ENCODE measurements at places on chromosomes 6 and 20.

DNA sequence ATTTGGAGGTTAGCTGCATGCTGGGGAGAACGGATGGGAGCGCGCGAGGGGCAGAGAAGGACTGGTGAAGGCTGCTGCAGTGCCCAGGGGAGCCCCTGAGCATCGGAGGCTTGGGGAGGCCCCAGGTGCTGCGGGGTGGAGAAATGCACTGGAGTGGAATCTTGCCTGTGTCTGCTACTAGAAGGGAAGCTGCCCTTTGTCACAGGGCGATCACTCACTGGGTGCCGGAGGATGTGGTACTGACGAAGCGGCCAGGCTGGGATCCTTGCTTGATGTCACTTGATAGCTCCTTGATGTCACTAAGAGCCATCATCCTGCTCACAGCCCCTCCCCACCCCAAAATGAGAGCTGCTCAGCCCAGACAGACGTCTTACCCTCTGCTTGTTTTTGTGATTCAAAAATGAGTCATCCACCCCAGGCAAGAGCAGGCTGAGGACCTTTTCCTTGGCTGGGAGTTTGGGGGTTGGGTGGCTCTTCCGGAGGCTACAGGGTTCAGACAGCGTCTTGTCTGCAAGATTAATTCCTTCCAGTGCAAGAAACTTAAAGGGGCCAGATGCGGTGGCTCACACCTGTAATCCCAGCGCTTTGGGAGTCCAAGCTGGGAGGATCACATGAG lies 62.6 kb upstream of the PMEPA1 start:
- H3K4me3 ChIP-seq: no peak overlapping the region
- H3K36me3 ChIP-seq: no peaks in the 10 kb centered on the region
- H3K27me3 ChIP-seq: no peaks in the 10 kb centered on the region

GRCh38 chr6:5472571-5472970 lies 211.3 kb downstream of the FARS2 start:
- H3K27ac ChIP-seq: no peak overlapping the region
- H3K27me3 ChIP-seq: no peaks in the 10 kb centered on the region
- no peaks in the 10 kb centered on the region for H3K36me3 ChIP-seq
- H3K4me1 ChIP-seq: peaks cover 18% of the 10 kb centered on the region

DNA sequence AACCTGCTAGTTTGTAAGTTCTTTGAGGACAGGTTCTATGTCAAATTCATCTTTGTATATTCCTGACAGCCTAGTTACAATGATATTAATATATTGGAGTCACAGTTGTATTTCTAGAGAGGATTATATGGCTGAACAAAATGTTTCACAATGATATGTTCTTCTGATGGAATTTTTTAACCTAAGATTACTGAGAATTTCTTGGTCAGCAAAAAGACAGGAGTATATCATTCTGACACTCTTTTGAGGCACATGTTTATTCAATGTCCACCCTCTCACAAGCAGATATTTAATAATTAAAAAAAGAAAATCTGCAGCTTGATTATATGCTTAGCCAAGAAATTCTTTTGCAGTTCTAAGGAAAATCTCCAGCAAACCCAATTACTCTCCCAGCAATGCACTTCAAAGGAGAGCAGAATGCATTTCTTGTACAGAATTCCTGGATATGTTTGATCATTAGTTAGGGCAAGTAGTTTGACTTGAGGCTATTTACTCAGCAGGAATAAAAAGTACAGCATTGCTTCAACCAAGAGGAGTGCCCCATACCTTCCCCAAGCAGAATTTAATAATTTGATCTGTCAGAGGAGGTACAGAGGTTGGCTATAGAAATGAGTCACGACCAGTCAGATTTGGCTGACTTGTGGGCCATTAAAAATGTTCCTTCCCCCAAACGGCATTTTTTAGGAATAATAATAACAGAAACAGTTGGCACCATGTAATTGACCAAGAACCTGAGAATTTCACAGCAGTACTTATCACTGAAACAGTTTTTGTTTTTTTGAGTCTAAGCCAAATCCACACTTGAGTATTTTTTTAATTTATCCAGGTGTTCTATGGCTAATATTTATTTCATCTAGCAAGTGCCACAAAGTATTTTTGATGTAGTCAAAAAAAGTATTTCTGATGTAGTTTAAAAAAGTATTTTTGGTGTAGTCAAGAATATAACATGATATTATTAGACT lies 508.1 kb upstream of the FLRT3 start:
- no peak overlapping the region for H3K27ac ChIP-seq
- H3K4me3 ChIP-seq: no peak overlapping the region
- H3K36me3 ChIP-seq: no peaks in the 10 kb centered on the region
- DNase-seq: no peak

DNA sequence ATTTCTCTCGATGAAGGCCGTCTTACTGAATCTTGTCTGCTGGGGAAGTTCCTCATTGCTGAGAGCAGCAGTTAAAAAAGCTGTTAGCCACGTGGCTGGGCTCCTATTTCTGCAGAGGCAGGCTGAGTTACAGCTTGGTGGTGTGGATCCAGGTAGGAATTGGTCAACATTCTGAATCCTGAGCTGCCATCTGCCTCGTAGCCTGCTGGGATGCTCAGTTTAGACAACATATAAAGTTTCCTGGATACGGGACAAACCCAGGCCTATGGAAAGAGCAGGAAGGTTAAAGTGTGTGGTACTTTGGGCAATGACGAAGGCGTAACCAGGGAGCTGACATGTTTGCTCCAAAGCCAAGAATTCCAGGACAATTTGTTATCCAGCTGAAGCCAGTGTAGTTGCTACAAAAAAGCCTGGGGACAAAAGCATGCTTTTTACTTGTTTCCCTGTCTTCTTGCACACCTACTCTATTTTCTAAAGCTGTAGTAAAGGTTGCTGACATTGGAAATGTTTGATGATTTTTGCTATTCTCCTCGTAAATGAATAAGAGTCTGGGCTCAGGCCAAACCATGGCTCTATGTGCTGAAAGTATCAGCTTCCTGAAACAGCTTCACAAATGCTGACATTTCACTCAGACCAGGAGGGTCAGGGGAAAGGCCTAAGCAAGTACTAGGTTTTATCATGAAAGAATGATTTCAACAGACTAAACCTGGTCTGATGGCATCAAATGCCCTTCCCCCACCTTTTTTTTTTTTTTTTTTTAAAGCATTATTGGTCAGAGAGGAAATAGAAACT lies 12.4 kb upstream of the MYLK2 start:
- H3K4me3 ChIP-seq: no peak overlapping the region
- no peak for DNase-seq
- no peaks in the 10 kb centered on the region for H3K27me3 ChIP-seq
- H3K27ac ChIP-seq: no peak overlapping the region
- H3K36me3 ChIP-seq: peaks cover 8% of the 10 kb centered on the region
- no peaks in the 10 kb centered on the region for H3K4me1 ChIP-seq

- H3K4me1 ChIP-seq: no peaks in the 10 kb centered on the region
- H3K27me3 ChIP-seq: no peaks in the 10 kb centered on the region
- no peak for DNase-seq
- no peak overlapping the region for H3K27ac ChIP-seq
- H3K4me3 ChIP-seq: no peak overlapping the region
Observed at GRCh38 chr6:129733290-129733689, 23.3 kb upstream of the ARHGAP18 start.

DNA sequence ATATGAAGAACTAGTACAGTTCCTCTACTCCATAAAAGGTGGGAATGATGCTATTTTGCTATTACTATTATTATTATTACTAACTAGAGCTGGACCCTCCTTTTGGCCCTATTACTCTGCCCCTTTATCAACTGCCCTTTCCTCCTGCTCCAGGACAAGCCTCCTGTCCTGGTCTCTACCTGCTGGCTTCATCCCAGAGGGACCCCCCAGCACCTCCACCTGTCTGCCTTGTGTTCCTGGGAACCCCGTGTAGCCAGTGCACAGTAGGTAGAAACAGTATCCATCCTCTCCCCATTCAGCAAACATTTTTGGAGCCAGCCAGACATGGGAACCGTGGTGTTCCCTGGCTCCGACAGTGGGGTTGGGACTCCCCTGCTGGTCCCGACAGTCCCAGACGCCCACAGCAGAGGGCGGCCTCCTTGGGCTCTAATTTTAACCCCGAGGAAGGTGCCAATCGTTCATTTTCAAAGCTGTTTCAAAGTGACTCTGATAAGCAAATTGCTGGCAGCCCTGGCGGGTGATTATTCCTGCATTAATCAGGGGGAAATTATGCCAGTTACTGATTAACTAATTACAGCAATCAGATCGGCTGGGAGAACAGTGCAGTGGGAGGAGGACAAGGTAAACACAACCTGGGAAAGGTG lies 44.2 kb upstream of the MDGA1 start:
- H3K4me1 ChIP-seq: no peaks in the 10 kb centered on the region
- no peaks in the 10 kb centered on the region for H3K27me3 ChIP-seq
- no peak for DNase-seq
- H3K4me3 ChIP-seq: no peak overlapping the region
- H3K36me3 ChIP-seq: no peaks in the 10 kb centered on the region
- no peak overlapping the region for H3K27ac ChIP-seq

- no peak for DNase-seq
- peaks cover 39% of the 10 kb centered on the region for H3K27me3 ChIP-seq
- no peak overlapping the region for H3K27ac ChIP-seq
Observed at GRCh38 chr20:18851629-18852028, 38.0 kb downstream of the SCP2D1 start.

GRCh38 chr6:112054001-112054400 lies at the start of gene CCN6:
TSS of gene CCN6 (plus strand) at chr6:112054104. CDS start at chr6:112054358, 254 bp downstream.
- DNase-seq: no peak
- no peaks in the 10 kb centered on the region for H3K36me3 ChIP-seq
- H3K27me3 ChIP-seq: no peaks in the 10 kb centered on the region
- no peak within 1 kb of the TSS for H3K27ac ChIP-seq
- no peaks in the 10 kb centered on the region for H3K4me1 ChIP-seq

- H3K27ac ChIP-seq: no peak overlapping the region
- no peak for DNase-seq
- no peaks in the 10 kb centered on the region for H3K36me3 ChIP-seq
Observed at GRCh38 chr6:2135401-2135800, 110.0 kb downstream of the GMDS start.

GRCh38 chr6:101069191-101069795 lies 188.2 kb upstream of the ASCC3 start:
- H3K27me3 ChIP-seq: no peaks in the 10 kb centered on the region
- no peaks in the 10 kb centered on the region for H3K36me3 ChIP-seq
- DNase-seq: no peak
- H3K4me3 ChIP-seq: no peak overlapping the region
- no peak overlapping the region for H3K27ac ChIP-seq
- no peaks in the 10 kb centered on the region for H3K4me1 ChIP-seq

DNA sequence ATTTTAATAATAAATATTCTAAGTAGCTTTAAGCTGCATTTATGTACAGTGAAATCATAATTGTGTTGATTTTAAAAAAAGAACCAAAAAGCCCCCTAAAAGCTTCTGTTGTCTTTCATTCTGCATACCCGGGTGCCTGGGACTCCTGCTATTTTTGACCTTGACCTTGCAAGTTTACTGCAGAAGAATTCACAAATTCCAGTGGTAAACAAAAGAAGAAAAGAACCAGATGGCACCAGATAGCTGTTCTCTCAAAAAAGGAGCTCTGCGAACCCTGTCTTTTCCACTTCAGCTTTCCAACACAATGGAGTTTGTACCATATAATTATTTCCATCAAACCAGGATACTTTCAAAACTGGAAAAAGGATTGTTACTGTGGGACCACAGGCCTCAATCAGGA lies 363.3 kb downstream of the SMOC2 start:
- no peak for DNase-seq
- no peak overlapping the region for H3K4me3 ChIP-seq
- H3K4me1 ChIP-seq: no peaks in the 10 kb centered on the region
- no peaks in the 10 kb centered on the region for H3K36me3 ChIP-seq

DNA sequence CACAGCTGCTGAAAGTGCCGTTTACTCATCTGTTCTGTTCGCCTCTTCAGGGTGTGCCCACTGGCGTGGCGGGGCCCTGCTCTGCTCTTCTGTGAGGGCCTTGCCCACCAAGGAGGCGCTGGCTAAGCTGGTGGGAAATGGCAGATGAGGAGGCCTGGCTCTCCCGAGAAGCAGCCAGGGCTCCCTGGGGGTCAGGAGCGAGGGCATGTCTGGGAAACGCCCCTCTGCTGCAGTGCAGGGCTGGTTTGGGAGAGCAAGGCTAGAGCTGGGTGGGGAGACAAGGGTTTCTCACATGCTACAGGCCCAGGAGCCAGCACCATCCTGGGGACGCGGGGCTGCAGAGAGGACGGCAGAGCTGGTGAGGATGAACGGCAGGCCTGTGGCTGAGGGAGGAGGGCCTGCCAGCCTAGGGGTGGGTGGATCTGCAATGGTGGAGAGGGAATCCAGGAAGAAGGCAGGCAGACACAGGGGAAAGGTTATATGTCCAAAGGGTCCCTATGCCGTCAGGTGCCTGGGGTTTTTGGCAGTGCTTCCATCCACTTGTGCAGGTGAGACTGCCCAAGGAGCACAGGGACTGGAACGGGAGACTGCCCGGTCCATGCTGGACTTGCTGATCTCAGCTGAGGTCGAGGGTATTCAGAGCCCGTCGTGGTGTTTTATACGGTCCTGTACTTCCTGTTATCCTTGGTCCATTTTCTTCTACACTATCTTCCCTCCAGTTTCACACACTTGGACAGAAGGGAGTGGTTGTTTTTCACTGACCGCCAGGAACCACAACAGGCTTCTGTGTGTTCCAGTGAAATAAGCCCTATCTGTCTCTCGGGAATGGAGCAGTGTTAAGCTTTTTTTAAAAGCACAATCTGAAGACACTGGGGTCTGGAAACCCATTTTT lies 119.2 kb downstream of the SYCP2 start:
- no peak overlapping the region for H3K4me3 ChIP-seq
- no peaks in the 10 kb centered on the region for H3K36me3 ChIP-seq
- no peaks in the 10 kb centered on the region for H3K4me1 ChIP-seq
- DNase-seq: no peak

DNA sequence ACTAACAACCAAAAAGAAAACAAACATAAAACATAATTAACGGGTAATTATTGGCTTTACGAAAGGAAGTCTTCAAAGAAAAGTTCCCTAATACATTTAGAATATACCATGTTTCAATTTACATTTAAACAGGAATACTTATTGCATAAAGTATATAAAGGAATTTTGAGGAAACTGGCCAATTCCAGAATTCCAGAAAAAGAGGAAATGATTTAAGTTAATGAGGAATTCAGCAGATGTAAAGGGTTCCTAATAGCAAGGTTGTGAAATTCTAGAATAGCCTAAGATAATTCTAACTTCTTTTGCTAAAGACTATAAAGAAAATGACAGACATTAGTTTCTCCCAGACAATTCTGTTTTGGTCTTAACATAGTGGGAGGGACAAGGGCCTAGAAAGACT lies 35.0 kb downstream of the DTNBP1 start:
- no peaks in the 10 kb centered on the region for H3K36me3 ChIP-seq
- DNase-seq: no peak
- H3K4me3 ChIP-seq: no peak overlapping the region
- H3K4me1 ChIP-seq: no peaks in the 10 kb centered on the region
- no peak overlapping the region for H3K27ac ChIP-seq
